NCI-H510A treated with DMSO at 0.1 percent for 48 hours (cell line): ENCODE measurements at places on chromosomes 3 and 15.

GRCh38 chr3:155409336-155409735 lies 115.9 kb upstream of the STRIT1 start:
- DNase-seq, result no peak

DNA sequence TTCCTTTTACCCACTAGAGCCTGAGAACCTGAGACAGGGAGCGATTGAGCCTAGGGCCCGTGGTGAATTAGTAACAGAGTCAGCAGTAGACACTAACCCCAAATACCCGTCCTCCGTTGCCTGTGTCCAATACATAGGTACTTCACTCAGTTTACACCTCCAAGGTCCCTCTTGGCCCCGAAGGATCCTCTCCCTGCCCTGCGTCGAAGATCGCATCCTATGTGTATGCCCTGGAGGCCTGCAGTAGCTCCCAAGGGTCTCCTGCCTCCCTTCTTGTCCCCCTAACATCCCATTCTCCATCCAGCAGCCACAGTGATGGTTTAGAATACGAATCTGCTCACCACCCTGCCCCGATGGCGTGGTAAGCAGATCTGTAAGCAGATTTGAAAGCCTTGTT lies 67.0 kb downstream of the ISG20 start:
- no peak for DNase-seq

DNA sequence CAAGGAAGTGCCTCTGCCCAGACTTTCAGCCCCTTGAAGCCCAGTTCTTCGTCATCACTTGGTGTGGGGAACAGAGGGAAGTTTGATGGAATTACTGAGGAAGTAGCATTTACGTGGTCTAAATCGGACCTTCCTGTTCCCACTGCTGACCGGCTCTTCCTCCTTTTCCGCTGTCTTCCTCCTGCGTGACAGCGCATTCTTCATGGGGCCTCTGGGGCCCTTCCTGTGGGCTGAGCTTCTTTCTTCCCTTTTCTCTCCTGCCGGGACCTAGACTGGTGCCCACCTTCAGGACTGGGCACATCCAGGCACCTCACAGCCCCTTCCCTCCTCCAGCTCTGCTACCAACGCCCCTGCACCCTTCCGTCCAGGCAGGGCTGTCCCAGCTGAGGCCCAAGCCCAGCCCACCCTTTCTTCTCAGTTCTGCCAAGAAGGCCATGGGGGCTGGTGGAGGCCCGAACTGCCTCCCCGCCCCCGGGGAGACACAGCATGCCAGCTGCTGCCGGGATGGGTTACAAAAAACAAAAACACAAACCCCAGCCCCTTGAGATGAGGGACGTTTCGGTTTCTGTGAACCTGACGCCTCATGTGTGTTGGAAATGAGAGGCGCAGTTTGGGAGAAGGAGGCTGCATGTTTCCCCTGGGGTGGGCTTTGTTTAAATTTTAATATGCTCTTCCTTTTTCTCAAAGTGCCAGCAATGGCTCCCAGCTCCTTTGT lies 19.1 kb downstream of the ZNF710 start:
- DNase-seq, result no peak

GRCh38 chr3:101615525-101615924 lies 41.5 kb downstream of the PCNP start:
- DNase-seq, result no peak

GRCh38 chr15:79004336-79004735 lies 59.5 kb upstream of the CTSH start:
- DNase-seq, result no peak

DNA sequence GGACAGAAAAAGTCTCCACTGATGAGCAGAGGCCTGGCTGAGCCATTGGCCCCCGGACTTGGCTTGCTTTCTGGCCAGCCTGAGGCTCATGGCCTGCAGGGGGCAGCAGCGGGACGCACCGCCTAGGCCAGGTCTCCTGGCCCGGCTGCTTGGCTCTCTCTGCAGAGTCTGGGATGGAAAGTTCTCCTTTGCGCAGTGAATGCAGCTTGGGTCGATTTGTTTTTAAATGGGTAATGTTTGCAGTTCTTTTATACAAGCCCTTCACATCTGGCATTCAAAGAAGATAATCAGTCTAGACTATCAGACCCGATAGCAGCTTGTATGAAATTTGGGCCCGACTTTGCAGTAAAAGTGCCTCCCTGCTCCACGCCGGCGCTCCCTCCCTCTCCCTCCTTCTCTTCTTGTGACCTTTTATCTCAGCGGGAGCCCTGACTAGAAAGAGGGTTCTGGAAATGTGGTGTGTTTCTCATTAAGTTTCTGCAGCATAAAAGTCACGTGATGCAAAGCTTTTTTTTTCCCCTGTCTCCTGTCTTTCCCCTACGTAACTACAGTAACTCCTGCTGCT lies 59.9 kb downstream of the ZNF621 start:
- peak; percentile 68 for DNase-seq

DNA sequence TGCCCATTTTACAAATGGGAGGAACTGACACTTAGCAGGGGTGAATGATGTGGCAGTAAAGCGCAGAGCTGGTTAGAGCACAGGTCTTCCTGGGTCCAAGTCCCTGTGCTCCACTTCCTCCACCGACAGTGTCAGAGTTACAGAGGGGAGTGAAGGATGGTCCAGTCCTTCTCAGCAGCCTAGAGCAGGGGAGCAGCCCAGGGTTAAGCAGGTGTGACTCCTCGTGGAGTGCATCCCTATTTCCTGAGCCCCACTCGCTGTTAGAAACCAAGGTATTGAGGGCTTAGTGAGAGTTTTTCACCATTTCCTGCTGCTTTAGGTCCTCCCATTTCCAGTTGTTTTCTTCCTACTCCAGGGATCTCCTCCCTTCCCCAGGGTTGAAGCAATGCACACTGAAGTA lies 75.4 kb downstream of the GHSR start:
- DNase-seq, result no peak

DNA sequence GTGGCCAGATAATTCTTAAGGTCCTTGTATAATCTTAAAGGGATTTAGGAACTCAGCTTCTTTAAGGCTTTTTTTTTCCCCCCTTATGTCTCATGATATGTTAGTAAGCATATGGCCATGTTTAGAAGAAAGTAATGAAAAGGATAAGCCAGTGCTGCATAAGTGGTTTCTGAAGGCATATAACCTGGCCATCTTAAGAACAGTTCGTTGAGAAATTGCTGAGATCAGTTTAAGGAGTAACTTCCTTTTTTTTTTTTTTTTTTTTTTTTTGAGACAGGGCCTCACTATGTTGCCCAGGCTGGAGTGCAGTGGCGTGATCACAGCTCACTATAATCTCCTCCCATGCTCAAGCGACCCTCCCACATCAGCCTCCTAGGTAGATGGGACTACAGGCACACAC lies 51.7 kb downstream of the UBE2E2 start:
- no peak for DNase-seq

DNA sequence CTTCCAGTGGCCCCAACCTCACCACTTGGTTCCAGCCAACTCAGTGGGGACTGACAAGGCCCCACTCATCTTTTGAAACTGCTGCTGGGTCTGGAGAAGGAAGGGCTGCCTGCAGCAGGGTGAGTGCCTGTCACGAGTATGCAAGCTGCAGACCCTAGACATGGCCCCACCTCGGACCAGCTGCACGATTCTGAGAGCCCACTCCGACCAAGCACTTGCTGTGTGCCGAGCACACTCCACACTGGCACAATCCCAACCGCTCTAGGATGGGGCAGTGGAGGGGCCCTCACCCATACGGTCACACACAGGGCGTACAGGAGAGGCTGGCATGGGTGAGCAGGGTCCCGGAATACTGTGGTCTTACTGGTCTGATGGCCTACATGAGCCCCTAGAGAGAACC lies 8.0 kb upstream of the PLXND1 start:
- no peak for DNase-seq

GRCh38 chr3:129282727-129283327 lies 4.2 kb downstream of the HMCES start:
- DNase-seq, result no peak

GRCh38 chr3:96622878-96623277 lies 191.5 kb upstream of the EPHA6 start:
- no peak for DNase-seq

- DNase-seq, result no peak
Observed at GRCh38 chr15:84750583-84751092, 2.2 kb downstream of the ZNF592 start.

- DNase-seq, result no peak
Observed at GRCh38 chr3:97910931-97911351, 61.3 kb downstream of the RIOX2 start.
